NCI-H446 (cell line): ENCODE measurements at places on chromosomes 3 and 15.

DNA sequence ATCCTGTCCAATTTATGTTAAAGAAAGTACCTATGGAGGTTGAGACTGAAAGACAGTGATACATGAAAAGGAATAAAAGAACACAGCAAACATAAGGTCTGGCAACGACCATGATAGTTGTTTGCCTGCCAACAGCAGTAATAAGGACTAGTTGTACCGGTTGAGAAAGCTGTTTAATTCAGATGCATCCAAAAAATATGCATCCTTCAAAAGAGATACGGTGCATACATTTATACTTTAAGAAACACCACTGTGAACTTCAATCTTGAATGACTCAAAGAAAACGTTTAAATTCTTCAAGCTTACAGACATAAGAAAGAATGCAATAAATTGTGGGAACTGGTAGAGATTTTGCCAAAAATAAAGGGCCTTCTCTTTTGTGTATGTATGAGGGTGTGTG lies 492.1 kb downstream of the NLGN1 start:
- no peak for DNase-seq

DNA sequence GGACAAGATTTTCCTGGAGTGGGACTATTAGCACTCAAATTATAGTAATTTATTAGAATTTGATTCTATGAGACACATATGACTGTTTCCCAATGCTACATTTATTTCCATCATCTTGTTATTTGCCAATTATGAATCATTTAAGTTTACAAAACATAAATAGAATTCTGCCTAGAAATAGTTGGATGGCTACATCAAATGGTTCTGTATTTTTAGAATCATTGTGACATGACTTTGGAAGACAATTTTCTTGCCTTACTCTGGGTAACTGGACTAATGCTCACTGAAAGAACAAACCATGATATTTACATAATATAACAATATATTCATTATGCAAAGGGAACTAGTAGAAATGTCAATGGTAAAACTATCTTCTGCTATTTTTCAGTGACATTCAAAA lies 173.5 kb downstream of the ZIC1 start:
- no peak for DNase-seq

- no peak for DNase-seq
Observed at GRCh38 chr3:45529697-45530096, 64.9 kb upstream of the LIMD1 start.

DNA sequence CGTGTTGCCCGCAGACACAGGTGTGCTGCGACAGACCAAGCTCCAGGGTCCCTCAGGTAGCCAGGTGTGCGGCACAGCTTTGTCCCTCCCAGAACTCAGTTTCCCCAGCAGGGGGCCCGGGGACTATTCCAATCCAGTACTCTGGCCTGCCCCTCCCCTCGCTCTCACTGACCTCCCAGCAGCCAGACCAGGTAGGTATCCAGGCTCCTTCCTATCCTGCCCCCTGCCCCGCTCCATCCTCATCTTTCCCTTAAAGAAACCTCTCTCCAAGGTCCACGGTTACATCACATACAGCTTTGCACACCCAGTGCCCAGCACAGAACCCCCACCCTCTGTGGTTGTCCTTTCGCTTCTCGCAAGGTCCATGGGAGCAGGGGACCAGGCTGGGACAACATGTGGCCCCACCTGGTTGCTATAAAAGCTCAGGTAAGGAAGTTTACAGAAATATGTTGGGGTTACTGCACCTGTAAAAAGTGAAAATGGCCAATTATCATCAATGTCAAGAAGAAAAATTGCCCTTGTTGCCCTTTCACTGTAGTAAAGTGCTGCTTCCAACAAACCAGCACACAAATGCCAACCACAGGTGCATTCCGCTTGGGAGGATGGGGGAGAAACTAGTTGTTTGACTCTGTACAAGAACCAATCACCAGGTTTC lies 7.3 kb upstream of the CYP11A1 start:
- no peak for DNase-seq

DNA sequence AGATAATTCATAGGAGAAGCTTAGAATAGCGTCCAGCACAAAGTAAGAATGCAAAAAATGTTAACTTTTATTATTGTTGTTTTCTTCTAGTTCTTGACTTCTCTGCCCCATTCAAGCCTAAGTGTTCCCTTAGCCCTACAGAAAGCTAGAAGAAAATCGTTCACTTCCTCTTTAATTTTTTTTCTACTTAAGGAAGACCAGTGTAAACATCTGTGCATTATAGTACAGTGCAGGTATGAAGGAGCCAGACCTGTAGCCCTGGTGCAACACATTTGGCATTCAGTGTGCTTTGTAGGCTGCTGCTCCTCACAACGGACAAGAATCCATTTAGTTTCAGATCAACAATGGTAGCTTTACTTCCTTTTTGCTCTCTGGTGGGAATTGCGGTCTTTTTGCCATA lies 127.8 kb upstream of the SLC7A14 start:
- no peak for DNase-seq

DNA sequence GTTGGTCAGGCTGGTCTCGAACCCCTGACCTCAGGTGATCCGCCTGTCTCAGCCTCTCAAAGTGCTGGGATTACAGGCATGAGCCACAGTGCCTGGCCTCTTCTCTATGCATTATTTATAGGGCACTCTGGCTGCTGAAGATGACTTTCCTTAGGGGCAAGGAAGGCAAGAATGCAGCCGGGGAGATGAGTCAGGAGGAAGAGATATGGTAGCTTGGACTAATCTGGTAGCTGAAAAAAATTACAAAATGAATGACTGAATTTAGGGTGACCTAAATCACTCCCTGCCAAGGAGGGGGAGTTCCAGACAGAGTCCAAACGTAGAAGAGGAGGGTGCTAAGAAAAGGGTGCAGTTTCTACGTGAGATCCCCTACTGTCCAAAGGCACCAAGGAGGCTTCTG lies 14.2 kb downstream of the RHCG start:
- no peak for DNase-seq
